ENCODE measurements at places on chromosomes 5 and 9. TPM values are rescaled to one million over a fixed set of nuclear protein-coding genes. Genes with fewer than 3 reads are reported as not detected.

Gene SUSD3
- total RNA-seq: 0.87 TPM

DNA sequence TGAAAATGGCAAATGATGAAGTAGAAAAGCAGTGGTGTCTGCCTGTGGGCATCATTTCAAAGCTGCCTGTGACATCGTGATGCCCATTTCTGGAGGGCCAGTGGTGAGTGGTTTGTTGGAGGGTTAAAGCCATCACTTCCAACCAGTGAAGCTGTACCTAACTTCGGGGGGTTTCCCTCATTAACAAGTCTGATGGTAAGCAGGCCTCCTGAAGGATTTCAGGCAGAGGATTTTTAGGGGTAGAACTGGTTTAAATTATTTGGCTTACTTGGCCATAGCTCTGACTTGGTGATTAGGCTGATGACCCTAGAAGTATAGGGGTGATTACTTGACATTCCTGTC is 10.7 kb downstream of the TNFAIP8 start:
- no peak for DNase-seq

DNA sequence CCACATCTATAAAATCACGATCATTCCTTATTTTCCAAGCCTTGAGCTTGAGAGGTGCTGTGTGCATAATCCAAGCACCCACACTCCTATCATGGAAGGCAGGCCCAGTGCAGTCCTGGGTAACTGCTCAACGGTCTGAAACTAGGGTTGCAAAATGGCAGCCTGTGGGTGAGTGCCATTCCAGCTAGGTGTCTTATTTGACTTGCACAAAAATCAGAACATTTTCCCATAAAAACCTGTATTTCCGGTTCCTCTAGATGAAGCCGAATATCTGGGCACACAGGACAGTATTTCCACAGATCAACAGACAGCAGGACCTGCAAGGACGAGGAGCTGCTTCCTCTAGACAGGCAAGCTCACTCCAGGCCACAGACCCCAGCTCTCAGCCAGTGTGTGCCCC is 588.8 kb downstream of the BNC2 start:
- DNase-seq: no peak

- DNase-seq: peak; percentile 93
Measured at GRCh38 chr9:97570899-97571298, 62.3 kb downstream of the TSTD2 start.

Gene IGFBPL1
- not detected for total RNA-seq

GRCh38 chr5:6582507-6583048 is 50.3 kb downstream of the NSUN2 start:
- no peak for DNase-seq

GRCh38 chr5:72623936-72624335 is 116.7 kb upstream of the ZNF366 start:
- DNase-seq: no peak

Gene FAM151B
- 1.8 TPM for total RNA-seq

Gene SV2C
- 0.05 TPM for total RNA-seq

- DNase-seq: no peak
Measured at GRCh38 chr9:76692458-76693129, 71.6 kb upstream of the PCA3 start.

Gene TMEM171
- not detected for total RNA-seq

Gene DMGDH
- total RNA-seq: 1.3 TPM

- DNase-seq: no peak
Measured at GRCh38 chr5:131628990-131629389, 6.0 kb downstream of the RAPGEF6 start.

DNA sequence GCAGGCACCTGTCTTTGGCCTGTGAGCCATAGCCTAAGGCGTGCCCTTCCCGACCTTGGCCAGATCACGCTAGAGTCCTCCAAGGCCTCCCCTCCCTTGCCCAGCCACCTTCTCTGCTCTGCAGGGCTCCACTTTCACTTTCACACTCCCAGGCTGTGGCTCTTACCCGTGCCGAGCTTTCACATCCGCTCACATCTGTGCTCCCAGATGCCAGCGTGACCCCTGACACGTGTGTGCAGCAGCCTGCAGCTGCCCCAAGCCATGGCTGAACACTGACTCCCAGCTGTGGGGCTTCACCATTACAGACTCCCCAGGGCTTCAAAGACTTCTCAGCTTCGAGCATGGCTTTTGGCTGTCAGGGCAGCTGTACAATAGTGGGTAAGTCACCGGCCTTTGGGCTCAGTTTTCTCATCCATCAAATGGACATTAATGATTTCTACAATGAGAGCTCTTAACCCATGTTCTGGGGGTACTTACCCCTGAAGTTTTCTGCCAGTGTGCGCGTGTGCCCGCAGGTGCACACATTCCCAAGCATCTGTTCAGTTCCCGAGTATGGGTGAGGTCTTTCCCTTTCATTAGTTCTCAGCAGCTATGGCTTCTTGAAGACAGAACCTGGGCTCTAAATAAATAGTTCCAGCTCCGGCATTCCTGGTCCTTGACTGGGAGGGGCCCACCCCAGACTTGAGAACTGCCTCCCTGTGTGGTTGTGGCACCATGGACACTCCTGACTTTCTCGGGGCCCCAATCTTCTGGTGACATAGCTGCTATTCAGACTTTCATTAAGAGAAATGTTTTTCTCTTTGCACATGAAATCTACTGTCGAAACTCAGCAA is 118.6 kb downstream of the RGS3 start:
- DNase-seq: peak; percentile 84

- DNase-seq: no peak
Measured at GRCh38 chr5:180303226-180304015, 11.5 kb upstream of the MAPK9 start.

DNA sequence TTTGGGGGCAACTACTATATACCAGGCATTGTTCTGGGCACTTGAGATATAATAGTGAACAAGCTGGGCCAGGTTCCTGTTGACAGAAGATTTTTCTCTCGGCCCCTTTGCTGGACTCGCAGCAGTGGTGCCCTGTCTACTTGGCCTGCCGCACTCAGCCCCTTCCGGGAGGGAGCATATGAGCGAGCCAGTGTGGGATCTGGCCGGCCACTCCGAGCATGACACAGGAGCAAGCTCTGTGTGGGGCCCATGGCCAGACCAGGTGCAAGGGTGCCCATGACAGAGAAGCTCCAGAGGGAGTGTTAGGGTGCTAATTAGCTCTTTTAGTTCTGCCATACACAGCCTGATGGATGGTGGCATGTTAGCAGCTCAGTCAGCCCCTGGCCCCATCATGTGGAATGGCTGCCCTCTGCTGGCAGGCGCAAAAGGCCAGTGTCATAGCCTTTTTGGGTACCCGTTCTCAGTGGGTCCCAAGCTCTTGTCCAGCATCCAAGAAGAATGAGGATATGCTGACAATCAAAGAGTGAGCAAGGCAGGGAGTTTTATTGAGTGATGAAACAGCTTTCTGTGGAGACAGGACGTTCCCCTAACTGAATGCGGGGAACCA is 9.3 kb upstream of the KIF4B start:
- peak; percentile 39 for DNase-seq

DNA sequence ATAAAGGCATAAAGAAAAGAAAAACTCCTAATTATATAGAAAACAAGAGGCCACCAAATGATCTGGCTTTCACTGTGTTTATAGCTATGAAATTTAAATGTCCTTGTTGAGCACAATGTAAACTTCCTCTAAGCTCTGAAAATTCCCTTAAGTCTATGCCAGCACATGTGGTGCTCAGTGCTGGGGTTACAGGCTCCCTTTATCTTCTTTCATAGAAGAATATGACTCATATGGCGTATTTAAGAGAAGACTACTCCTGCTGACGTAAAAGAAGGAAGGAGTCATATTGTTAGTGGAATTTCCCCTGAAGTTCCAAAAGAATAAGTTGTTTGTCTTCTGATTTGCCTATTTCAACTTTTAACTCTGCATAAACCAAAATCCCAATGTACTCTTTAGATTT is 30.4 kb downstream of the RNF145 start:
- DNase-seq: no peak

GRCh38 chr5:87339986-87340385 is 72.3 kb downstream of the RASA1 start:
- DNase-seq: no peak

Gene OGN
- total RNA-seq: 8.1 TPM

- DNase-seq: no peak
Measured at GRCh38 chr9:11546231-11546630, 933.4 kb upstream of the PTPRD start.

- DNase-seq: no peak
Measured at GRCh38 chr9:37309136-37309535, 113.4 kb upstream of the GRHPR start.

Gene SPATA31E1
- not detected for total RNA-seq

Gene EIF4E1B
- total RNA-seq: not detected

- DNase-seq: peak; percentile 61
Measured at GRCh38 chr9:88173378-88173999, 35.2 kb upstream of the SPATA31C2 start.

DNA sequence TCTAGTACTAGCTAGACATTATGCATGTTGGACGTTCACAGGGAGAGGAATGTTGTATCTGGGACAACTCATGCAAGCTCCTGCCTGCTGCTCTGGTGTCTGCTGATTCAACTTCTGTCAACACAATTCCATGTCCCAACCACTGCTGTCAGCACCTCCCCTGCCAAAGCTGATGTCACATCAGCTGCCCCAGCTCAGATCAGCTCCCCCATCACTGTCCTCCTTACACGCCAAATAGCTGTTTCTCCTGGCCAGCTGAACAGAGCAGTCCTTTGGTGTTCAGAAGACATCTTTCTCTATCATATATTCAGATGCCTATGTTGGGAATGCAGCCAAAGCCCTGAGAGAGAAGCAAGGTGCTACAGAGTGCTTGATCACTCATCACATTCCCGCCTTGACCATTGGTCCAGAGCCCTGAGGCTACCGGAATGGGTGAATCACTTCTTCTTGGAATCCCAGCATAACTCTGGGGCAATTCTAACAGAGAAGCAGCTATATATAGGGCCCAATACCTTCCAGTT is 223.3 kb downstream of the SEC61B start:
- DNase-seq: peak; percentile 82

DNA sequence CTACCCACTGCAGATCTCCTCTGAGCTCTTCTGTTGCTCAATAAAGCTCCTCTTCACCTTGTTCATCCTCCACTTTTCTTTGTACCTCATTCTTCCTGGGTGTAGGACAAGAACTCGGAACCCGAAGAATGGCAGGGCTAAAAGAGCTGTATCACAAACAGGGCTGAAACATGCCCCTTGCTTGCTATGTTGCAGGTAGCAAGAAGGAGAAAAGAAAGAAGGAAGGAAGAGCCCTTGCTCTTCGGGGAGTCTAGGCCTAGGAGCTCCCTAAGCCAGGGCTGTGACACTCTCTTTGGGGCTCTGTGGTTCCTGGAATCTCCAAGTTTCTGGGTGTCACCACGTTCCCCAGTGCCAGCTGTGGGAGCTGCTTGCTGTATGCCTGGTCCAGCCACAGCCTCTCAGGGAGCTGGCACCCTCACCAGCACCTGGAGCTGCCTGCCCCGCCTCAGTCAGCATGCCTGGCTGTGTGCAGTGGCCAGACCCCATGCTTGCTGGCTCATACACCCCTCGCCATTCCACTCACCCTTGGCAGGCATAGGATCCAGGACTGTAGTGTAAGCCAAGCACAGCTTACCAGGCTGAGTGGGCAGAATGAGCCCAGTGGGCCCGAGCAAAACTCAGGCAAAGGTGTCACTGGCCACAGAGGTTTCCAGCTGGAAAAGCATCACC is 274.8 kb upstream of the ADRA1B start:
- DNase-seq: peak; percentile 66

Gene SAXO1
- not detected for total RNA-seq

DNA sequence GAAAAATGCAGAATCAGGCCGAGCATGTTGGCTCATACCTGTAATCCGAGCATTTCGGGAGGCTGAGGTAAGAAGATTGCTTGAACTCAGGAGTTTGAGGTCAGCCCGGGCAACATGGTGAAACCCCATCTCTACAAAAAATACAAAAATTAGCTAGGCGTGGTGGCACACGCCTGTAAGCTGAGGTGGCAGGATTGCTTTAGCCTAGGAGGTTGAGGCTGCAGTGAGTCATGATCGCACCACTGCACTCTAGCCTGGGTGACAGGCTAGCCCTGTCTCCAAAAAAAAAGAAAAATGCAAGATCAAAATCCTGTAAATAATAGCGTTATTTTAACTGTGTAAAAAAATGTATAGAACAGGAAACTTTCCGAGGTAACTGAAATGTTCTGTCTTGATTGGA is 39.4 kb downstream of the RNF44 start:
- DNase-seq: no peak

Gene TMC1
- not detected for total RNA-seq

GRCh38 chr5:140881889-140882590 is at the start of gene PCDHA13:
Gene PCDHA13 (plus strand): TSS chr5:140882124. CDS start chr5:140882269, 145 bp downstream.
- no peak for DNase-seq

Gene C9orf50
- total RNA-seq: not detected

GRCh38 chr5:89277816-89278215 is 394.8 kb upstream of the MEF2C start:
- no peak for DNase-seq

Gene NEK6
- total RNA-seq: 7.7 TPM

- DNase-seq: no peak
Measured at GRCh38 chr9:15140051-15140450, 167.0 kb downstream of the TTC39B start.

DNA sequence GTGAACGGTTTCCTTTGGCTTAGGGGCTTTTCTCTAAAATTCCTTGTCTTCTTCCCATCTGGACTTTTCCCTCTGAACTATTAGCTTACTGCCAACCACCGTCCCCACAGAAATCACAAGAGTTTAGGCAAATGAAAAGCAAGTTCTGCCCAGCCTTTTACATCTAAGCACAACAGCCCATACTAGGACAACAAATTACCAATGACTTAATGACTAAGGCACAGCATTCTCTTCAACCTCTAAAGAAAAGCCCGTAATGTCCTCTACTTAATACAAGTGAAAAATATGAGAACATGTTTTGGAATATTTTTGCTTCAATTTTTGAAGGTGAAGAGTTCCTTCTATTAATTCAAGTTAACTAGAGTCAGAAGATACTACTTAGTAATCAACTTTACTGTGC is 1.2 kb downstream of the ZBTB5 start:
- no peak for DNase-seq

Gene KIF20A
- total RNA-seq: 0.59 TPM

- DNase-seq: no peak
Measured at GRCh38 chr9:115195912-115196311, 78.0 kb upstream of the TNC start.

GRCh38 chr5:10624206-10624605 is 60.3 kb downstream of the ANKRD33B start:
- no peak for DNase-seq

- DNase-seq: no peak
Measured at GRCh38 chr9:126919193-126919592, 4.6 kb downstream of the RALGPS1 start.

DNA sequence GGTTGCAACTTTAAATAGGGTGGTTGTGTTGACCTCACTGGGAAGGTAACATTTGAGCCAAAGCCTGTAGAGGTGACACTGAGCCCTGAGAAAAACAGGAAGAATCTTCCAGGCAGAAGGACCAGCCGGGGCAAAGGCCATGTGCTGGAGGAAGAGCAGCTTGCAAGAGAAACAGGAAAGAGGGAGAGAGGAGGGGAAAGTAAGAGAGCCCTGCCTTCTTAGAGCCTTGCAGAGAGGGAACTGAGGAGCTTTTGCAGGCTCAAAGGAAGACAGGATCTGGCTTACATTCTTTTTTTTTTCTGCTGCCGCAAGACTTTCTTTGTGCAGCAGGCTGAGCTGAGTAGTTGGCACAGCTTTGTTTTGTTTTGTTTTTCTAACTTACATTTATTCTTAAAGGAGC is 17.4 kb downstream of the C9orf153 start:
- DNase-seq: no peak

Data from left ventricle myocardium superior (tissue), 1 donor.